ENCODE measurements at places on chromosomes 6 and 20.

GRCh38 chr20:9300080-9300479, 214.3 kb upstream of the LAMP5 start:
- DNase-seq: no peak

DNA sequence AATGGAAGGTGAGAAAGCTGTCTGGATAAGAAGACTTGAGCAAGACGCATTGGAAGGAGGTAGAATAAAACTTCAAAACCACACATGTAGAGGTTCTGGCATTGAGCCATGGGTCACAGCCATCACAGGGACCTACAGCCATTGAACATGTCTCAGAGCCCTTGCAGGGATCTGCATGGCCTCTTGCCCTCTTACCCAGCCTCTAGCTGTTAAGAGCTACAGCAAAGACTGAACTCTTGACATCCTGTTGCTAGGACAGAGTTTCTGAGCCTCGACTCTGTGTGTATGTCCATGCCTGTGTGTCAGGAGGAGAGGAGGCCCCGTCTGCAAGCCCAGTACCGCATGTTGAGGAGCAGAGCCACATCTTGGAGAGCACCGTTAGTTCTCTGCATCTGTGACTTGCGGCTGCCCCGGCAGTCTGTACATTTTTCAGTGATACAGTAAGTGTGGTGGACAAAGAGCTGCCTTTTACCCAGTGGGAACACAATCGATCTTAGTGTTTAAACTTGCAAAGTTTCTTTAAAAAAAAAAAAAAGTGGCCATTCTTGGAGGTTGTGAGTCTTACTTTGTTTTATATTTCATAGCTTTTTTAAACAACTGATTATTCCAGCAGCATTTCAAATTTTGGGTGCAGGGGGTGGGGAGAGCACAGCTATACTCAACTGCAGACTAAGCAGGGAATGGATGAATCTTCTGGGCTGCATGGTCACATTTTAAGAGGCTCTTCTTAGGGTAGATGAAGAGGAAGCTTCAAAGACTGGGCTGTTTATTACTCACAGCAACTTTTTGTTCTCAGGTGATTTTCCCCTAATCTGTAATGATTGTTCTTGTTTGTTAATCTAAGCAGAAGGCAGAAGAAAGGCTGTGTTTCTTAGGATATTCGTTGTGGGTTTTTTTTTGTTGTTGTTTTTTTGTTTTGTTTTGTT, 88.5 kb downstream of the TBC1D7 start:
- DNase-seq: no peak

DNA sequence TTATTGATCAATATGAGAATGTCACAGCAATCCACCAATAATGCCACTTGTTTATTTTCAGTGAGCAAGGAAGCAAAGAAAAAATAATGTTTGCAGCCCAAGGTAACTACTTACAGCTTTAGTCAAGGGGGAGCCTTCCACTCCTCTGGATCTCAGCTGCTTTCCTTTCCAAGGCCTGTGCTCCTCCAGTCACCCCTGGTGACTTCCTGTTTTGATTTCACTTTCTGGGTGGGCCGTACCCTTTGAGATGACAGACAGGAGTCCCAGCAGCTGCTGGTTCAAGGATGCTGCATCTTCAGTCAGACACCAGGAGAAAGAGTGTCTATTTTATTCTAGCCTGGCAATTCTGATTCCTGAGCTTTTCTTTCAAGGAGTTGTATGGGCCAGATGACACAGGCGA, 5.6 kb upstream of the VNN2 start:
- DNase-seq: no peak

DNA sequence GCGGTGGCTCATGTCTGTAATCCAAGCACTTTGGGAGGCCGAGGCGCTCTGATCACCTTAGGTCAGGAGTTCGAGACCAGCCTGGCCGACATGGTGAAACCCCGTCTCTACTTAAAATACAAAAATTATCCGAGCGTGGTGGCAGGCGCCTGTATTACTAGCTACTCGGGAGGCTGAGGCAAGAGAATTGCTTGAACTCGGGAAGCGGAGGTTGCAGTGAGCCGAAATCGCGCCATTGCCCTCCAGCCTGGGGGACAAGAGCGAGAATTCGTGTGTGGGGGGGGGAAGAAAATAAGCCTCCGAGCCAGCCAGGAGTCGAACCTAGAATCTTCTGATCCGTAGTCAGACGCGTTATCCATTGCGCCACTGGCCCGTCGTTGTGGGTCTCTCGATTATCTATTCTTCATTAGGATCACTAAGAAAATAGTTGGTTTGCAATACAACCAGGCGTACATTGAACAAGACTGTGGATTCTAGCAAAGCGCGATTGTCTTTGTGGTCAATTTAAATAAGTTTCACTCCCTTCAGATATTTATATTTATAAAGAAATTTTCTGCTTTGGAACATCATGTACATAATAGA, 33.9 kb upstream of the PRSS16 start:
- no peak for DNase-seq

- DNase-seq: no peak
Observed at GRCh38 chr6:139882234-139882633, 507.8 kb upstream of the CITED2 start.

- DNase-seq: no peak
Observed at GRCh38 chr20:7123457-7123856, 356.0 kb downstream of the BMP2 start.

- no peak for DNase-seq
Observed at GRCh38 chr6:100220543-100220942, 226.5 kb upstream of the MCHR2 start.

DNA sequence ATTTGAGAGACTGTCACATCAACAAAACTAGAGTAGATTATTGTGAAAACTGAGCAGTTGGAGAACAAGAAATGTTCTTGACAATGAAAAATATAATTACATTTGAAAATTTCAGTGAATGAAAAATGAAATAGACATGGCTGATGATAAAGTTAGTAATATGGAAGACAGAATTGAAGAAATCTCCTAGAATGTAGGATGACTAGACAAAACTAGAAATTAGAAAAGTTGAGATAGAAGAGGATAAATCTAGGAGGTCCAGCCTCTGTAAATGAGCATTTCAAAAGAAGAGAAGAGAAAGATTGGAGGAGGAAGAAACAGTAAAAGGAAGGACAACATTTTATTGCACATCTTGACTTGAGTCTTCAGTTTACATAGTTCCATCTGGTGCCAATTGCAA, 178.7 kb downstream of the NFATC2 start:
- no peak for DNase-seq

DNA sequence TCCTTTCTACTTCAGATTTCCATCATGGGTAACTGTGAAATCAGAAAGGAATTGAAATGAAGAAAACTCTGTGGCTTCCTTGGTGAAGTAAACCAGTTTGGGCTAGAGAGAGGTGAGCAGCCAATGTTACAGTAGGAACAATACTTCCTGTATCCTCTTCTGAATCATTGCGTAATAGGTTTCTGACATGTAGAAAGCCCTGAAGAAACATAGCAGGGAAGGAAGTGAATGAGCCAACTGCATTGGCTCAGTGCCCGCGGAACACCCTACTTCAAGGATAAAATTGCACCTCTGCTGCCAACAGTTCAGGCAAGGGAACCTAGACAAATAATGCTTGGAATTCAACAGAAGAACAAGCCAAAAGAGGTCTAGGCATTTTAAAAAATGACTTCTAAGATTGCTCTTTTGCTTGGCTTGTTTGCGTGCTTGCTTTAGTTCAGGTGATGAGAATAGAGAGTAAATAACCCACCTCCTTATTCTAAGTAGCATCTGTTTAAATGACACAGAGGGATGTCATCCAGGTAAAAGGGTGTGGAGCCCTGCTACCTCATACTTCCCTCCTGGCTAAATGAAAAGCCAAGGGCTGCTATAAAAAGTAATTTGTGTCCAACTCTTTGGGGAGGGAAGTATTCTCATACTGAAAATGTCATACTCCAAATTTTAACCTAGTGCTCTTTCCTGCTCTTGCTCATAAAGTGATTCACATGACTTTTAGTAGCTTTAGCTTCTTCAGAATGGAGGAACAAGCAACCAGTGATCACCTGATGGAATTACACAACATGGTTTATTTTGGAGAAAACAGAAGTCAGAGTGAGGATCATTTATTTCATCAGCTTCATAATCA, 30.0 kb upstream of the AKIRIN2 start:
- DNase-seq: peak; percentile 79

DNA sequence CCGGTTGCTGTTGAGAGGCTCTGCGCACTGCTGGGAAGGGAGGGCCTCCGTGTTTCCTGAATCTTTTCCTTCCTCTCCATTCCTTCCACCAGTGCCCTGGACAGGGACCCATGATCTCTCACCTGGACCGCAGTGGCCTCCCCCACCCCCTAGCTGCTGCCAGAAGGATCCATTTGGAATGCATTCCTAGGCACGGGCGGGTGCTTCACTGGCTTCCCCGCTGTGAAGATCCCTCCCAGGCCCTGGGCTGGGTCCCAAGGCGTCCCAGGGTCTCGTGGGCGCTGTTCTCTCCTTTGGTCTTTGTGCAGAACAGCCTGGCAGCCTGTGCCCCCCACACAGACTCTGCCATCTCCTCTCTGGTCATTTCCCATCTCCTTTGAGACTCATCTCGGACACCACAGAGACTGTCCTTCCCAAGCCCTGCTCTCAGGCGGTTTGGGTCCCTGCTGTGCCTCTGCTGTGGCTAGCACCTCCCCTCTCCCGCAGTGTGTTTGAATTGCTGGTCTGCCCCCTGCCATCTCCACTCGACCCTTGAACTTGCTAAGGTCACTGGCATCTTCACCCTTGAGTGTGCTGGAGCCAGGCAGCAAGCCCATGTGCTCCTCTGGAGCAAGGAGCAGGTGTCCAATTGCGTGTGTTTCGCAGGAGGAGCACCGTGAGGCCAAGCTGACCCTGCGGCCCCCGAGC, 59.0 kb downstream of the TCP11 start:
- DNase-seq: peak; percentile 44

- DNase-seq: no peak
Observed at GRCh38 chr6:48766349-48766748, 655.4 kb upstream of the PTCHD4 start.

DNA sequence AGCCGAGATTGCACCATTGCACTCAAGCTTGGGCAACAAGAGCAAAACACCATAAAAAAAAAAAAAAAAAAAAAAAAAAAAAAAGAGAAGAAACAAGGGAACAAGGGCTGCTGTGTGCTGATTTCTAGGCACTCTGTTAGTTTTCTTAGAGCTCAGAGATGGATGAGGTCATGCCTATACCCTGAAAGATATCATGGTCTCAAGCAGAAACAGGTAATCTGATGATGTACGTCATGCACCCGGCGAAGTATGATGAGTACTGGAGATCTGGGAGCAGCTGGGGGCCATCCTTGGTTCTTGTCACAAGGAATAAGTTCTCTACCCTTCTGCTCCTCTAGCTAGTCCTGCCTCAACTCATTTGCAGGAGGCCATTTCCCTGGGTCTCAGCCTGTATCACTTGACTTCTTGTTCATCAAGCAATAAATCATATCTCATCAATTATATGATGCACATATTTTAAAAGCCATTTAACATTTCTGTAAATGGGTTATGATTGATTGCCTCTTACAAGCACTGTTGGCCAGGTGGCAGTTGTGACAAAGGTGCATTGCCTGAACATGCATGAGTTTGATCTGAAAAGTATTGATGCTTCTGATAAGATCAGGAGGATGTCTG, 517.2 kb downstream of the DHX35 start:
- no peak for DNase-seq

DNA sequence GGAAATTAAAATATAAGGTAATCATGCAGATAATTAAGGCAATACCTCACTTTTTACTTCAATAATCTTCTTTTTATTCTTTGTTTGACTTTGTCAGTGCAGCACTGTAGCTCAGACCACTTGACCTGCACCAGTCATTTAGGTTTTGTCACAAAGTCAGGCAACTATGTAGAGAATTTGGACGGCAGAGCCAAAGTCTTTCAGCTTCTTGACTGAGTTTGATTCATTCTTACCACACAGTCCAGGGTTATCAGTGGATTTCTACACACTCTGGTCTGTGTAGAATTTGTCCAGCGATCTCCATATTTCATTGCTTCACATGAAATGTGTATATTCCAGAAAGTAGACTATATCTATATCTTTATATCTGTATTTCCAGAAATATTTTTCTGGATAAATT, 107.3 kb downstream of the TFAP2B start:
- no peak for DNase-seq

- no peak for DNase-seq
Observed at GRCh38 chr6:113881478-113881980, 24.4 kb downstream of the MARCKS start.
